ENCODE measurements at places on chromosomes 5 and 9.

DNA sequence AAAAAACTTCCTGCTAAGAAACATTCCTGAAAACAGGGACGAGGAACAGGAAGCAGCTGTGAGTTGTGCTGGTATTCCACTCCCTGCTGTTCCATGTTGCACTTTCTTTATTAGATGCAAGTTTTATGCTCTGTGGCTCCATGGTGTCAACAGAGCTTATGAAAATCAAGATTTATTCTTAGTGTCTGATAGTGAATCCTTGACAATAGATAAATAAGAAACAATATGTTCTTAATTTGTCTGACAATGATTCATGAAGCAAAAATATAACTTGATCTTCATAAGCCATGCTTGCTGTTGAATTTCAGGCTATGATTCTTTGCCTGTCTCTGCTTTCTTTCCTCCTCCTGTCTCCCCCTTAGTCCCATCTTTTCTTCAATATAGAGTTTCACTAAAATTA lies 119.6 kb downstream of the DROSHA start:
- no peak for DNase-seq

GRCh38 chr5:104652271-104652861 lies 1089.8 kb upstream of the NUDT12 start:
- DNase-seq, result no peak

DNA sequence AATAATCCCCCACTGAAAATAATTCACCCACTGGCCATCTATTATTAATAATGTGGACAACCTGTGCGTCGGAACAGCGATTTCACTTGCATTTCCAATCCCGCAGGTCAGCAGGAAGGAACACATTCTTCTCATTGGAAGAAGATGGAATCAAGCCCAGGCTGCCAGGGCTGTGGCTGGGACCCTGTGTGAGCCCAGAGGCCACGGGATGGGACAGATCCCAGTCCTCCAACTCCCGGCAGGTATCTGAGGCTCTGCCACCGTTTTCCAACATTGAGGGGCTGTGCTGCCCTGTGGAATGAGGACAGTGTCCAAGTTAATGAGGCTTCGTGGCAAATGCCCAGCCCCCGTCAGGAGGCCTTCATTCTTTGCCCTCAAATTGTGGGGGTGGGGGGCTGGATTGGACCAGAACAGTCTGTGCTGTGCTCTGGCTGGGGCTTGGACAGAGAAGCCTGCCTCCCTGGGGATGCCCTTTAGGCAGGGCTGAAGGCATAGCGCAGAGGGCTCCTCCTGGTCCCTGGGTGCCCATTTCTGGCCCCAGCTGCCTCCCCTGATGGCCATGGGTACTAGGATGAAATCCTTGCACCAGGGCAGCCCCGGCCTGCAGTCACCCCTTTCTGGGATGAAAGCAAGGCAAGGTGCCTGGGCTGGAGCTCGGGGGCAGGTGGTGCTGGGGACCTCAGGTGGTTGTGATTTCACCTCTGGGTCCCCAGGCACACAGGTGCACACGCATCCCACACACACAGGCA lies 195.0 kb upstream of the PPP1R26 start:
- no peak for DNase-seq

DNA sequence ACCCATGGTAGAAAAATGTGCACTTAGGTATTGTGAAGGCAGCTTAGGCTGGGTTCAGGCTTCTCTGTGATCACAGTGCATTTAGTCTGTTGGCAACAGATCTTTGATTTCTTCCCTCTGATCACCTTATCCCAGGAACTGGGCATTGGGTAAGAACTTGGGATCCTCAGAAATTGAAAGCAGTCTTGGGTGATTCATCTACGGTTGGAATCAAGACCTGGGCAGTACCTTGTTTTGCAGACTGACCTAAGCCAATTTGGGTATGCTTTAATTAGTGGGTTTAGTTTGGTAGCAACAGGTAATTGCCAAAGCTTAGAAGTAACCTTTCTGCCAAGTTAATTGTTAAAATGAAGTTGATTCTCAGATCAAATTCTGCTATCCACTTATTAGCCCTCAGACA lies 17.8 kb downstream of the ENTREP1 start:
- no peak for DNase-seq

GRCh38 chr5:87020099-87020934 lies 247.4 kb upstream of the RASA1 start:
- DNase-seq, result peak; percentile 33

- no peak for DNase-seq
Observed at GRCh38 chr9:7300484-7300883, 499.1 kb downstream of the DMAC1 start.

GRCh38 chr9:97848480-97849237 lies 4.4 kb upstream of the FOXE1 start:
- DNase-seq, result no peak

- DNase-seq, result no peak
Observed at GRCh38 chr9:33465596-33466564, 7.8 kb downstream of the NOL6 start.

GRCh38 chr5:54450542-54450941 lies 5.0 kb upstream of the HSPB3 start:
- no peak for DNase-seq

DNA sequence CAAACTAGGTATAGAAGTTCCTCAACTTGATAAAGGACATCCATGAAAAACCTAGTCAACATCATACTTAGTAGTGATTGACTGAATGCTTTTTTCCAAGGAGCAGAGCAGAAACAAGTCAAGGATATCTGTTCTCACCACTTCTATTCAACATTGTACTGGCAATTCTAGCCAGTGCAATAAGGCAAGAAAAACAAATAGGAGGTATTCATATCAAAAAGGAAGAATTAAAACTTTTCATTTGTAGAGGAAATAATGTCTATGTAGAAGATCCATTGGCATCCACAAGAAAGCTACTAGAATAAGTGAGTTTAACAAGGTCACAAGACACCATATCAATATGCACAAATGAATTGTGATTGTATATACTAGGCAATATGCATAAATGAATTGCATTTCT lies 28.2 kb upstream of the ORM1 start:
- no peak for DNase-seq

- DNase-seq, result no peak
Observed at GRCh38 chr5:134255418-134256150, 29.7 kb upstream of the PPP2CA start.

GRCh38 chr9:5642170-5642569 lies 13.3 kb downstream of the RIC1 start:
- DNase-seq, result no peak

DNA sequence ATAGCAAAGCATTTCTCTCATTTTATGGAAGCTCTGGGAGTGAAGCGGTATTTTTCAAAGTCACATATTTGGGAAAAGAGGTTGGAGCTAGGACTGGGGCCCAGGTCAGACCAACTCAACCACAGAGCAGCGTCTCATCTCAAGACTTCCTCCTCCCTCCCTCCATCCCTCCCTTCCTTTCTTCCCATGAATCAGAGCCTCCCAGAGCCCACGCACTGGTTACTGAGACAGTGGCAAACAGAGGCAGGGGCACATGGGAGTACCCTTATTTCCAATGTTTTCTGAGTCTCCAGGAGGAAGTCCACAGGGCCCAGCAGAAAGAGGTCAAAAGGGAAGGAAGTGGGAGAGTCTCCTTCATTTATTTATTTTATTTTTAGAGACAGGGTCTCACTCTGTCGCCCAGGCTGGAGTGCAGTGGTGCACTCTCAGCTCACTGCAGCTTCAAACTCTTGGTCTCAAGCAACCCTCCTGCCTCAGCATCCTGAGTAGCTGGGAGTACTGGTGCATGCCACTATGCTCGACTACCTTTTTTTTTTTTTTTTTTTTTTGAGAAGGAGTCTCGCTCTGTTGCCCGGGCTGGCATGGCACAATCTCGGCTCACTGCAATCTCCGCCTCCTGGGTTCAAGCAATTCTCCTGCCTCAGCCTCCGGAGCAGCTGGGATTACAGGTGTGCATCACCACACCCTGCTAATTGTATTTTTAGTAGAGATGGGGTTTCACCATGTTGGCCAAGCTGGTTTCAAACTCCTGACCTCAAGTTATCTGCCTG lies 52.5 kb upstream of the CDKN2AIPNL start:
- no peak for DNase-seq

DNA sequence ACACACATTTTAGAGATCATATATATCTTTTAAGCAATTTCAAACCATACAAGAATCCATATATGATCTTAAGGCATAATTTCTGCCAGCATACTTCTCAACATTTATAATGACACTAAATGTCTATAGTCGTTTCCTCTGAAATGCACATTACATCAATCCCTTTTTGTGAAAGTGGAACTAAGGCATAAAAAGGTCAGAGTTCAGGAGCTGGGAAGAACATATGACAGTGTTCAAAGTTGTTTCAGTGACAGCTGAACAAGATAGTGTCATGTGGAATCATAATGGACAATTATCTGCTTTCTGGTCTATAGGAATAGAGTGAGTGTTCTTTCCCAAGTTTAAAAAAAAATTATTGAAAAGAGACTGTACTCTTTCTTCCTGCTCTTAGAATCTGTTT lies 2.4 kb upstream of the MOB3B start:
- DNase-seq, result no peak

GRCh38 chr5:2094616-2094995 lies 211.9 kb upstream of the IRX4 start:
- DNase-seq, result no peak

DNA sequence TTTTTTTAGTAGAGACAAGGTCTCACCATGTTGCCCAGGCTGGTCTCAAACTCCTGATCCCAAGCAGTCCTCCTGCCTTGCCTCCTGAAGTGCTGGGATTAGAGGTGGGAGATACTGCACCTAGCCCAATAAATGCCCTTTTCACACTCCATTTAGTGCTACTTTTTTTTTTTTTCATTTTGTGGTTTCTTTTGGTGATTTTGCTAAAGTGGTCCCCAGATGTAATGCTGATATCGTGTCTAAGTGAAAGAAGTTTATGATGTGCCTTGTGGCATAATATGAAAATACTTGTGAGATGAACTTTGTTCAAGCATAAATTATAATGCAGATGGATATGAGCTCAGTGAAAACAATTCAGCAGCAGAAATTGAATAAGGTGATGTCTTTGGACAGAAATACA lies 227.4 kb downstream of the ARHGAP26 start:
- no peak for DNase-seq

DNA sequence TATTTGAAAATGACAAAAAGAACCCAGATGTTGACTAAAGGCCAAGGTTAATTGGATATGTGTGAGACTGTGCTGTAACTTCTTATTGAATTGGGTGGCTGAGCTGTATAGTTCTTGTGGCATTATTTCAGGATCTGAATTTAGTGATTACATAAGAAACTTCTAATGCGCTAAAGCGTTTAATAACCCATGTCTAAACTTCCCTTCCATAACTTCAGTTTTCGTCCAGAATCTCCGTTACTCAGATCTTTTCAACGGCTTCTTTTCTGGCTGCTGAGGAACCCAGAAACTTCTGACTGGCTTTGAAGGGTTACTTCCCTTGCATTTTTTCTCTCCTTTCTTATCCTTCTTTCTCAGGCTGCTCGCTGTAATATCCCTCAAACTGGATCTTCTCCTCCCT lies 28.1 kb upstream of the C9orf72 start:
- no peak for DNase-seq

DNA sequence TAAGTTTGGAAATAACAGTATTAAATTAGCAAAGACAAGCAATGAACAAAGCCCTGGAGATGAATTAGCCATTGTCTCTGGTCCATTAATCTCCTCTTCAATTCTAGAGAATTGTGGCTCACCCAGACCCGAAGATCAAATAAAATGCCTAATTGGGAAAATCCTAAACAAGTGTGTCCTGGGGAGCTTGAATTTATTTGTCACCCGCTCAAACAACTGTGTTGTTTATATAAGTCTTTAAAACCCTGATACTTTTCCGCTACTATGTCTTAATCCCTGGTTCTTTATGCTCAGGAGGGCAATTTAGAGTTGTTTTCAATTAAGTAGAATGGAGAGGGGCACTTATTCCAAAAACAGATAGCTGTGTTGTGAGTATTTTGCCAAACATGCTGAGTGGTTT lies 128.4 kb downstream of the ANXA1 start:
- DNase-seq, result no peak

- DNase-seq, result no peak
Observed at GRCh38 chr9:69385581-69386033, 60.6 kb downstream of the ENTREP1 start.

GRCh38 chr9:2623288-2624050 lies 1.9 kb downstream of the VLDLR start:
- DNase-seq, result no peak

GRCh38 chr5:44801992-44802391 lies 6.8 kb upstream of the MRPS30 start:
- DNase-seq, result no peak

DNA sequence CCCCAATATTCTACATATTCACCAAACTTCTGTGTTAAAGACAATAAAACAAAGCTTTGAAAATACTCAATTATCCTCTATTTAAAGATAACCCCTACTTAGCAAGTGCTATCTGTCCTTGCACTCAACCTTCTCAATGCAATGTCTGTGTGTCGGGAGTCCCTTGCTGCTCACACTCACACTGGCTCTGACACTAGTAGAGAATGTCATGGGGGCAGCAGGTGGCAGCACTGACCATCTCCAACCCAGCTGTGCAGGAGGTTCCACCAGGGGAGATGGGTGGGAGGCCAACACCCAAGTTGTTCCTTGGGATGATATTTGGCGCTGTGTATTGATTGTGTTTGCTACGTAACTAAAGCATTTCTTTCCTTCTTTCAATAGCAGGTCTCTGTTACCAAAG lies 59.4 kb upstream of the SIMC1 start:
- no peak for DNase-seq

- no peak for DNase-seq
Observed at GRCh38 chr5:59042201-59043055, 459.6 kb downstream of the RAB3C start.

- no peak for DNase-seq
Observed at GRCh38 chr9:78707080-78707479, 410.2 kb downstream of the PSAT1 start.

GRCh38 chr9:93365427-93366118 lies 85.9 kb upstream of the FAM120A start:
- no peak for DNase-seq

DNA sequence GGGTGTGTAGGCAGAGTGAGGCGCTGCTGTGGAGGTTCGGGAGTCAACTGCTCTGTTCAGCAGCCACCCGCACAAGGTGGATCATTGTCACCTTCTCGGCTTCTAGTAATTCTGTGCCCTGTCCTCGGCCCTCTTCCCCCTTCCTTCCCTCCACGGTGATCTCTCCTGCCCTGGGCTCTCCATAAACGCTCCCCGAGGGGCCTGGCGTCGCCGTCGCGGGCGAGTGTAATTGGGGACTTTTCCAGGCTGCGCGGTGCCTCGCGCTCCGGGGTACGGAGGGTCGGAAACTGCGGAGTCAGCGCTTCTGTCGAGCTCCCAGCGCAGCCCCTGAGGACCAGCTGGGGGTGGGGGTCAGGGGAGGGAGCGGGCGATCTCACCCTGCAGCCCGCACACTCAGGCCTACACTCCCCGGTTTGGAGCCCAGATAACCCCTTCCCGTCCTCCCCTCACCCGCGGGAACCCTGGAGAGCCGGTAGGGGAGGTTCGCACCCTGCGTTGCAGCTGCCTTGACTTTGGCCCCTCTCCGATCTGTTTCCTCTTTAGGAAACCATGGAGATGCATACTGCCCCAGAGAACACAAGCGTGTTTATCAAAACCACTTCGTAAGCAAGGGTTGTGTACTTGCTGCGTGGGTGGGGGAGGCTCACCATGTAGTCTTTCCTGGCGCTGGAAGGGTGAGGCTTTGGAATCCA lies 188.3 kb upstream of the ZNF618 start:
- no peak for DNase-seq

- peak; percentile 82 for DNase-seq
Observed at GRCh38 chr5:50711280-50711679, 44.8 kb downstream of the PARP8 start.

GRCh38 chr9:4038182-4038723 lies 261.6 kb downstream of the GLIS3 start:
- DNase-seq, result no peak

- no peak for DNase-seq
Observed at GRCh38 chr9:86868616-86869015, 78.7 kb downstream of the GAS1 start.

GRCh38 chr5:110115503-110115902 lies 425.8 kb downstream of the MAN2A1 start:
- DNase-seq, result no peak

All from CD4-positive, alpha-beta T cell treated with Interleukin-10 for 1 hour (primary cell).